ENCODE measurements at places on chromosomes 2 and 18. TPM values are rescaled to one million over a fixed set of nuclear protein-coding genes. Genes with fewer than 3 reads are reported as not detected.

Gene C2orf78
- total RNA-seq = not detected

Gene SERPINB13
- not detected for total RNA-seq

Gene UNC80
- total RNA-seq = 0.03 TPM

Gene PIKFYVE
- total RNA-seq = 13.6 TPM

Gene CLEC4F
- not detected for total RNA-seq

Gene TOGARAM2
- total RNA-seq = 2.3 TPM

Gene CAVIN2
- total RNA-seq = 0.08 TPM

Gene ZNF532
- total RNA-seq = 5.6 TPM

Gene MYCN
- 0.40 TPM for total RNA-seq

GRCh38 chr2:47086054-47086471, 69.0 kb downstream of the STPG4 start:
- DNase-seq = no peak

DNA sequence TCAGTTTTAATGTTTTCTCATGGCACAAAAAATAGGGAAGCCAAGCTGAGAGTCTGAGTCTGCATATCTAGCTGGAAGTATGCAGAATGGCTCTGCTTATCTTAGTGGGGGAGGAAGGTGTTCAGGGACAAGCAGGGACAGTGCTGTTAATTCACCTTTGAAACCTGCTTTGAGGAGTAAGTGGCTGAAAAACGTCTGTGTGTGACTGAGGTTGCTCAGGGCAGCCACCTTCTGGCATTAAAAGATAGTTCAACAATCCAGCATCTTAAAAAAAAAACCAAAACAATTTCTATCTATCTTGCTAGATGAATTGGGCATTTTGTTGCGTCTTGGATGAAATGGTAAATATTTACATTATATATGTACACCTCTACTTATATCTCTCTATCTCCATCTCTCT, 2.0 kb upstream of the TRPM8 start:
- DNase-seq = no peak

DNA sequence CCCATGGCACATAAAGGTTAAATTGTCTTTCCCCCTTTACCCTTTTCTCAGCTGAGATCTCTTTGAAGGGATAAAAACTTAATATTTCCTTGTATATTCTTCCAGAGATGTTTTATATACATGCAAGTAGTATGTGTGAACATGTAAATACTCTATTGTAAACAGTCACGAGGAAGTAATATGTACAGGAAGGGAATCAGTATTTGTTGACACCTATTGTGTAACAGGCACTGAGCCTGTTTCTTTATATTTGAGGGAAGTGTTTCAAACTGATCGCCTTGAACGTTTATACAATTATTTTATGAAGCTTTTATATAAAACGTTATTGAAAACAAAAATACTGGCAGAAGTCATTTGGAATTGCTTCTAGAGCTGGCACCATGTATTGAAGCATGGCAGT, 13.2 kb downstream of the RALBP1 start:
- no peak for DNase-seq

DNA sequence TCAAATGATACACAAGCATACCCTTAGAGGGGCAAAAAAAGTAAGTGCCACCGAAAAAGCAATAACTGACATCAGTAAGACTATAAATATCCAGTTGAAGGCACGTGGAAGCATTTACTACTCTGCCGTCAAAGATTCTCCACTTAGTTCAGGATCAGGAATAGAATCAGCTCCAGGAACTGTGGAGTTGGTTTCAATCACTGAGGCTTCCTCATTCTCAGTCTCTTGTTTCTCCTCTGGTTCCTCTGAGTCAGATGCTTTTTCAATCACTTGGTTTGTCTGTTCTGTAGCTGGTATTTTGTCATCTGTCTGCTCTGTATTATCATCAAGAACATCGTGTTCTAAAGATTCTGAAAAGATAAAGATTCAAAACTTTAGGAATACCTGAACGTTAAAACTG, 72.2 kb downstream of the LNPK start:
- no peak for DNase-seq

DNA sequence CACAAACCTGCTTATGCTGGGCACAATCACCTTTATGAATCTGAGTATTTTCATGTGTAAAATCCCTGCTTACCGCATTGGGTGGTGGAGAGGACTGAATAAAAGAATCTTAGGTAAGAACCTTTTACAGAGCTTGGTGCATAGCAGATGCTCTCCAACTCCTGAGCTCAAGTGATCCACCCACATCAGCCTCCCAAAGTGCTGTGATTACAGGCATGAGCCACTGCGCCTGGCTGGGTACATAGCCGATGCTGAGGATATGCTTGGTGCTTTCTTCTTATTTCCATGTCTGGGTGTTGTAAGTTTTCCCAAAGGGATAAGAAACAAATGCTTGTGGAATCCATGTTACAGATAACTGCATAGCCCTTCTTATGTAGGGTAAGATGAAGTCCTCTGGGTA, 244.3 kb upstream of the PXDN start:
- DNase-seq = no peak

DNA sequence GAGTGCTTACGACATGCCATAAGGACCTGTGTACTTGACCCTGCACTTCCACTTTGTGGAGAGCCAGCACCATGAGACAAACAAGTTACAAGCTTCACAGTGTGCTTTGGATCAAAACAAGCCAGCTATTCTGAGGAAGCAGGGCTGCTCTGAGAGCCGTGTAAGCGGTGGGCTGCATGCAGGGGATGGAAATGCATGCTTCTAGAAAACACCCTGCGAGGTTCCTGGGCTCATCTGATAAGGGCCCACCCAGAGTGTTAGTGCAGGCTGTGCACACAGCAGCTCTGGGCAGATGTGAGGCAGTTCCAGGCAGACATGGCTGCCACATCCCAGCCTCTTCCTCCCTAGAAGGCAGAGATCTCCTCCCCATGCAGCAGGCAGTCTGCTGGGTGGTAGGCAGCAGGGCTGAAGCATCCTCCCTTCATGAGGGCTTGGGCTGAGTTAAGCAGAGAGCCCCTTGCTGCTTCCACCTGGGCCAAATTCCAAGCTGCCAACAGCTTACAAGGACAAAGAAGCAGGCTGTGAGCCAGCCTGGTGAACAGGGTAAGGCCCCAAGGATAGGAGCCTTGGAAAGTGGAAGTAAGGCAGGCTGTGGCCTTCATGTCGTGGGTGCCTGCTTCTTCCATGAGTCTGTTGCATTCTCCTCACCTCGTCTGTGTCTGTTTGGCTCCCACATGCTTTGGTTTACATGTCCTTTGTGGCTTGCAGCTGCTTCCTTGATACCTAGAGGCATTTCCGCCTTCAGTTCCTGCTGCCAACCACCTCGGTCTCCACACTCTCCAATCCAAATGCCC, 7.7 kb downstream of the PSD4 start:
- no peak for DNase-seq

DNA sequence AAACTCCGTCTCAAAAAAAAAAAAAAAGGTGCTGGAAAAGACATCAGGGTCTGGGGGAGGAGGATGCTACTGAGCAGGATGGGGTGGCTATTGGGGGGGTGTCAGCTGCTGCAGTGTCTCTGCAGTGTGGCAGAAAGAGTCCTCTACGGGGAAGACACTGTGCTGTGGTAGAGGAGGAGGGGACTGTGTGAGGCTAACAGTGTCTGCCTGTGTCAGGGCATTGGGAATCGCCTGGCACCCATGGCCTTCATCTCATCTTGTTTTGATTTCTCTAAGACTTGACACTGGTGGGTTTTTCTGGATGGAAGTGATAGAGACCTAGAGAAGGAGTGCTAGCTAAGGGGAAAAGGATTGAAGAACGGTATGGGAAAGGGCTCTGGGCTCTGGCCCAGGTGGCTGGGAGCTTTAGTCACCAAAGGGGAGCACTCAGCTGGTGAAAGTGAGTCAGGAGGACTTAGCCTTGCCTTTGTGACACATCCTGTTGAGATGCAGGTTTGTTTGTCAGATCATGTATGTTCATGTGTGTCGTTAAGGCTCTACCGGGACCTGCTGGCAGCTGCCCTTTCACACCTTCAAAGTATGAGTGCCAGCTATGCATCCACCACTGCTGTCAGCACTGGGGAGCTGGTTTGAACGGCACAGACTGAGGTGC, 58.0 kb downstream of the FARP2 start:
- no peak for DNase-seq

- DNase-seq = no peak
Observed at GRCh38 chr2:240865391-240865790, 3.2 kb upstream of the AGXT start.

DNA sequence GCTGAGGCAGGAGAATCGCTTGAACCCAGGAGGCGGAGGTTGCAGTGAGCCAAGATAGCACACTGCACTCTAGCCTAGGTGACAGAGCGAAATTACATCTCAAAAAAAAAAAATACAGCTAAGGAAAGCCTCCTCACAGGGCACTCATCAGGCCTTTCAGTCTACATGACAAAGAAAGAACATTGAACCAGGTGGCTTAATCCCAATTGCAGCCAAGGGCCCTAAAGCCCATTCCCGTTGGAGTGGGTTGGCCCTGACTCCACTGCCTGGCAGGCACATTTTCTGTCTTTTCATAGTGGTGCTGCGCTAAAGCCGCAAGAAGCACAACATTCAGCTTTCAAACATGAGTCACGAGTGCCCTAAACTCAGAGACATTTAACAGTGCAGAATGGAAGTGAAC, 372.5 kb downstream of the RNF144A start:
- no peak for DNase-seq

- no peak for DNase-seq
Observed at GRCh38 chr2:222673883-222674282, 2.4 kb downstream of the MOGAT1 start.

DNA sequence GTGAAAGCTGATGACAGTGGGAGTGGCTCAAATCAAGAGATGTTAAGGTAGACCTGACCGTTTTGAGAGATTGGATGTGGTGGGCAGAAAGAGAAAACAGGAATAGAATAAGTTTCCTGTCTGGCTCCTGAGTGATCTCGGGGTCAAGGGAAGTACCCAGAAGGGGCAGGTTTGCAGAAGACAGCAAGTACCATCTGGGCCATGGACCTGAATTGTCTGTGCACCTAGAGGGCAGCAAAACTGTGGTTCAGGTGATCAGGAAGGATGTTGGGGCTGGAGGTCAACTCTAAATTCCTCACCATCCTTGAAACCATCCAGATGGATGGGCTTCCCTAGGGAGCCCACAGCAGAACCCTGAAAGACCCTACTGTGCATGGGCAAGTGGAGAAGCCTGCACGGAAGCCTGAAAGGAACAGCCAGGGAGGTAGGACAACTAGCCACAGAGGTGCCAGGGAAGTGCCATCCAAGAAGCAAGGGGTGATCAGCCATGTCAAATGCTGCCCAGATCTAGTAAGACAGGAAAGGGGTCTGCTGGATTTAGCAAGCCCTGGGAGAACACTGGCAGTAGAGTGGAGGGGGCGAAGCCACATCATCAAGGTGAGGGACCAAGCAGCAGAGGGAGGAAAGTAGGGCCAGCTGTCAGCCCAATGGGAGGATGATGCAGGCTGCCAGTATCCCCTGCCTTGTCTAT, 8.0 kb downstream of the TEX261 start:
- DNase-seq = no peak

- DNase-seq = no peak
Observed at GRCh38 chr2:42742740-42743658, 20.9 kb downstream of the OXER1 start.

DNA sequence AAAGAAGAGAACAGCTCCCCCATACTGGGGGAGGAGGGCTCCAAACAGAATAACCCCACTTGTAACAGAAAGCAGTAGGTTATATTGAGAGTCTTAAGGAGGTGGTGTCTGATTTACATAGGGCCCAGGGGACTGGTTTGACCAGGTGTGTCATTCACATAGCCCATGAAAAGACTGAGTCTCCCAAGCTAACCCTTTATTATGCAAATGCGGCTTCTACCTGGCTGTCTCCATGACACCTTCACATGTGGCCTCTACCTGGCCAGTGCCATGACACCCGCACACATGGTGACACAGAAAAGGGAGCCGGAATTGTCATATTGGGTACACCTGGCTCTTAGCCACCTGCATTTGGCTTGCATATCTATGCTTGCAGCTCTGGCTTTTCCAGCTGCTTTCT, 1057.2 kb upstream of the PIK3C3 start:
- DNase-seq = no peak

DNA sequence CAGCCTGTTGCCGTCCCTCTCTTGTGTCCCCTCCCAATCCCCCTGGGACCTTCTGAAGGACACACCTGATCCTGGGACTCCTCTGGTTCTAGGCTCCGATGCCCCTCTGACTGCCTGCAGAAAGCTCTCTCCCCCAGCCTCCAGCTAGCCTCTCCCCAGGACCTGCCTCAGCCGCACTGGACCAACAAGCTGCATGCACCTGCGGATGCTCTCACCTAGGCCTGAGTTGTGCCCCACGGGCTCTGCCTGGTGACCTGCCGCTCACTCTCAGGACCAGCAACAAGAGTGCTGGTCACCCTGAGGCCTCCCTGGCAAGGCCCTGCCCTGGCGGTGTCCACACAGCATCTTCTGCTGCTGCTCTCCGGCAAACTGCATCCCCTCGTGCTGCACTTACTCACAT, 63.0 kb downstream of the EIPR1 start:
- DNase-seq = no peak

DNA sequence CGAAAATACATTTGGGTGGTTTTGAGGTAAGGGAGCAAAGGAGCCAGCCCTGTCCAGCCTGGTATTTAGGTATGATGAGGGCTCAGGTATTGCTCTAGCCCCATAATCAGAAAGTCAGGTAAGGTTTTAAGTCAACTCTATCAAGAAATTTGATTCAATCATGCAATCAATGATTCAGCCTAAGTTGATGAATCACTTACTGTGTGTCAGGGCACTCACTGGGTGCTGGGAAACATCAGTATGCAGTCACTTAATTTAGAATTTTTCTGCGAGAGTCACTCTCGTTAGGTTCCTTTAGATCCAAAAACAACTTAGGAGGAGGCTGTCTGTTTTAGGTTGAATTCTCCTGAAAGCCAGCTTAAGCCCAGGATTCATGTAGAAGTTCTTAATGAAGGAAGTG, 17.7 kb upstream of the SERPINB2 start:
- DNase-seq = no peak

- no peak for DNase-seq
Observed at GRCh38 chr2:40680547-40680946, 228.7 kb upstream of the SLC8A1 start.

GRCh38 chr2:33312355-33312754, 164.1 kb upstream of the RASGRP3 start:
- DNase-seq = no peak

GRCh38 chr18:77482190-77483085, 232.8 kb downstream of the GALR1 start:
- no peak for DNase-seq

DNA sequence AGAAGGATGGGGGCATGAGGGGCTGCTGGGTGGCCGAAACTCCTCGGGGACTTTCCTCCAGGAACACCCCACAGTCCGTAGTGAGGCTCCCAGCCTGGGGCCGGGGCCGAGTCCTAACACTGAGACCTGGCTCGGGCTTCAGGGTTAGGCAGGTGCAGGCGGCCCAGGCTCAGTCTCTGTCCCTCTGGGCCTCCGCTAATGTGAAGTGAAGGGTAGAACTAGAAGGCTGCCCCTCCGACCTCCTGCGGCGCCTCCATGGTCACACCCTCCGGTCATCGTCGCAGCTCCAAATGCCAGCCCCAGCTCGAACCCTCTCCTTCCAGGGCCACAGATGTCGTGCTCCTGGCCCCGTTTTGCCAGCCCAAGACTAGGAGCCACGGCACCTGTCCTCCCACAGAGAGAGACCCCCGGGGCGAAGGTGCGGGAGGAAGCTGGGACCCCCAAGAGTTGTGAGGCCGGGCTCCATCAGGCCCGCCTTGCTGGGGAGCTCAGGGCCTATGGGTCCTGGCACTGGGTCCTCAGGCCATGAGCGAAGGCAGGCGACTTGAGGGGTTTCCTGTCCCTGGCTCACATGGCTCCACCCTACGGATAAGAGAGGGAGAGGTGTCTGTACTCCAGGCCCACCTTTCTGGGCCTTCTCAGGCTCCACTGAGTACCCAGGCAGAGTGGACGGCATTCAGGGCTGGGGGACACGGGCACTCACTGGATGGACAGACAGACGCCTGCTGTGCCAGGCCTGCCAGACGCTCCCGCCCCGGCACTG, 797 bp downstream of the ANO7 start:
- no peak for DNase-seq

- DNase-seq = no peak
Observed at GRCh38 chr18:11978956-11979355, 2.4 kb upstream of the IMPA2 start.

Measured in activated T-cell treated with anti-CD3 and anti-CD28 coated beads, Interleukin-2, amount 50 U/mL, for 4 hours (primary cell).